Keratinocyte (primary cell): ENCODE measurements at places on chromosomes 11 and 22.
A peak's percentile ranks its signal among the peaks of the same experiment; 100 is the strongest.

DNA sequence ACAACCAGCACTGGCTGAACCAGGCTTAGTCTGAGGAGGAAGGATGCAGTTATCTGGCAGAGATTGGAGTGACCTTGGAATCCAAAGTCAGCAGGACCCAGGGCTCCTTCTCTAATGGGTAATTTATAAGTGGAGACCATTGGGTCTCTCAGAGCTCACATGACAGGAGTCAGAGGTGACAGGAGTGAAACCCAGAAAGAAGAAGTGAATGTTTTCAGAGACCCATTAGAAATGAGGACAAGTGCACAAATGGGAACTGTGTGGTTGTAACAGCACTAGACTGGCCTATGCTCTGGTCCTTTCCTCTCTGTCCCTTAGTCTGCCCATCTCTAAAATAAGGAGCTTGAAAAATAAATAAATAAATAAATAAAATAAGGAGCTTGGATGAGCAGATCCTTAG, 107.4 kb downstream of the SERGEF start:
- no peak for DNase-seq

- no peak for DNase-seq
Observed at GRCh38 chr11:35122308-35122707, 16.7 kb upstream of the CD44 start.

DNA sequence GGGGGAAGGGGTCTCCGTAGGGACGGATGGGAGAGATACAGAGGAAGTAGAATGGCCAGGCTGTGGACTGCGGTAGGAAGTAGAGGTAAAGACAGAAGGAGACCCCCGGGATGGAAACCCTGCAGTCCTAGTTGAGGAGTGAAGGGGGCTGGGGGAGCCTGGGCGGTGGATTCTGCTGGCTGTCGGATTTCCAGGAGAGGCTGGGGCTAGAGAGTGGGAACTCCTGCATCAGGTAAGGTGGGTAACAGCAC, 727 bp upstream of the SCARF2 start:
- DNase-seq, result no peak

- DNase-seq, result no peak
Observed at GRCh38 chr22:50206599-50206998, 5.8 kb downstream of the SELENOO start.

GRCh38 chr22:22111267-22111751, 128.7 kb upstream of the TOP3B start:
- DNase-seq, result peak; percentile 84

GRCh38 chr11:10499452-10499851, 41.5 kb downstream of the RNF141 start:
- no peak for DNase-seq

GRCh38 chr11:92511522-92512203, 287.0 kb downstream of the FAT3 start:
- DNase-seq, result no peak

DNA sequence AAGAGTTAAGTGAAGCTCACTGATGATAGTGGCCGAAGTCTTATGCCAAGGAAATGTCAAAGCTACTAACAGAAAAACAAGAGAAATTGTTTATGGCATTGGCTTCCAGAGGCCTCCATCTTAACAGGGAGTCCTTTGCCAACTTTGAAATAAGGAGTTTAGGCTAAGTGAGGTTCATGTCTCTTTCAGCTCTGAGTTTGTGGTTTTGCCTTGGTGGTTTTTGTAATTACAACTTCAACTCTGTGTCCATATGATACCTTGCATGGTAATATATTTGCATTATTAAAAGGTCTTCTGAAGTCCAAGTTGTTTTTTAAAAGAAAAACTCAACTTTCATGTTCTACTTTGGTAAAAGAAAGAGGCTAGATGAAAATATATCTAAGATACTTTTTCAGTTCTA, 31.4 kb upstream of the ANO5 start:
- DNase-seq, result no peak
